Aorta (tissue), 5 donors: ENCODE measurements at places on chromosomes 4 and X. TPM values are rescaled to one million over a fixed set of nuclear protein-coding genes. Genes with fewer than 3 reads are reported as not detected.

DNA sequence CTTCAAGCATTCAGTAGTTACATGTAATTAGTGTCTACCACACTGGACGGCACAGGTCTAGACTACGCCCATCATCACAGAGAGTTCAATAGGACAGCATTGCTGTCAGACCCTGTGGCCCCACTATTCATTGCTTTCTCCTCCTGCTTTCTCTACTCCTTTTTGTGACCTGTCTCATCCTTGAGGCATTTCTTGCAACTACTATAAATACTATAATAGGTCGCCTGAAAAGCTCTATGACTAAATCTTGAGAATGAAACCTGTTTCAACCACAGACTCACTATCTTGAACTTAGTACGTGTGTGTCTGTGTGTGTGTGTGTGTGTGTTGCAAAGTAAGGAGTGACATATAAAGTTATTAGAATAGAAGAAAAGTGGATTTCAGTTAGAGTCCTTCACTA lies 252.9 kb upstream of the KLF3 start:
- H3K4me3 ChIP-seq, result no peak overlapping the region
- DNase-seq, result no peak
- no peak overlapping the region for H3K27ac ChIP-seq
- H3K27me3 ChIP-seq, result no peaks in the 10 kb centered on the region

DNA sequence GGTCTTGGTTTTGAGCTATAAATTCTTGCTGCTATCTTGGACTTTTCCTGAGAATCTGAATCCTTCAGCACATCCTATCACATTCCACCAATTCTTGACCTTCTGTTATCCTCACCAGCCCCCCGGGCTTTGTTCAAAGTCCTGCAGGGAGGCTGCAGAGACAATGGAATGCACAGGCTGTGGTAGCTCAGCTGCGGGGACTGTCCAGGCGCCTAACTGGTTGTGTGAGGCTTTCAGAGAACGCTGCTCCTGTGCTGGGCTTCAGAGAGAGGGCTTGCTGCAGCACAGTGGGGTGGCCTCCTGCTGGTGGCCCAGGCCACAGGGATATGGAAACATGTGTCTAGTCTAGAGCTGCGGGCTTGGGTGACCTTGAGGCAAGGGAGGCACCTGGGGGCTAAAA lies 196.3 kb upstream of the GATB start:
- no peak overlapping the region for H3K4me3 ChIP-seq
- H3K4me1 ChIP-seq, result no peaks in the 10 kb centered on the region
- no peaks in the 10 kb centered on the region for H3K27me3 ChIP-seq
- no peak overlapping the region for H3K27ac ChIP-seq

- no peaks in the 10 kb centered on the region for H3K4me1 ChIP-seq
- no peak overlapping the region for H3K4me3 ChIP-seq
- no peaks in the 10 kb centered on the region for H3K36me3 ChIP-seq
Measured at GRCh38 chr4:70925899-70926635, 23.9 kb downstream of the MOB1B start.

- no peak overlapping the region for H3K4me3 ChIP-seq
- H3K4me1 ChIP-seq, result no peaks in the 10 kb centered on the region
- no peak for DNase-seq
- H3K27ac ChIP-seq, result no peak overlapping the region
- no peaks in the 10 kb centered on the region for H3K27me3 ChIP-seq
Measured at GRCh38 chrX:134693644-134694043, 35.4 kb upstream of the PLAC1 start.

DNA sequence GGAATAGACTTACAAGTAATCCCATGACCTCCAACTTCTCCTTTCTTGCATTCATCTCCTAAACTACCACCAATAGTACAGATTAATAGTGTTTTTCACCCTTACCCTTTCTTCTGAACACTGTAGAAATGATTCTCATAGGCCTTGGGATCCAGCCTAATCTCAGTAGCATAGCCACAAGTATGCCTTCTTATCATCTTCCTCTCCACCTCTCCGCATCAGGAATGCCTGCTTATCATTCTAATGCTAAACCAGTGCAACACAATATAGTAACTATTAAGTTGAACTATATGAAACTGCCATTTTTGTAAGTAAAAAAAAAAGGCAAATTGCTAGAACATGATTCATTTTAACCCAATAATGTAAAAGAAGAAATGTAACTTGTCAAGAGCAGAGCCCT lies 79.5 kb upstream of the IL2 start:
- no peak overlapping the region for H3K4me3 ChIP-seq
- no peak overlapping the region for H3K27ac ChIP-seq
- no peak for DNase-seq
- H3K27me3 ChIP-seq, result no peaks in the 10 kb centered on the region
- H3K4me1 ChIP-seq, result no peaks in the 10 kb centered on the region

- DNase-seq, result no peak
- no peaks in the 10 kb centered on the region for H3K4me1 ChIP-seq
- H3K36me3 ChIP-seq, result no peaks in the 10 kb centered on the region
- H3K4me3 ChIP-seq, result no peak overlapping the region
- no peak overlapping the region for H3K27ac ChIP-seq
Measured at GRCh38 chr4:69684804-69685203, 31.8 kb upstream of the UGT2A1 start.

Gene NAP1L3
- total RNA-seq, result 12.9 TPM

Gene CLGN
- 0.21 TPM for total RNA-seq
